Stimulated activated CD8-positive, alpha-beta memory T cell treated with anti-CD3 and anti-CD28 coated beads, Interleukin-7, amount 100 ng/mL, for 1 hour (primary cell): ENCODE measurements at places on chromosomes 5 and 9.
A peak's percentile ranks its signal among the peaks of the same experiment; 100 is the strongest.

DNA sequence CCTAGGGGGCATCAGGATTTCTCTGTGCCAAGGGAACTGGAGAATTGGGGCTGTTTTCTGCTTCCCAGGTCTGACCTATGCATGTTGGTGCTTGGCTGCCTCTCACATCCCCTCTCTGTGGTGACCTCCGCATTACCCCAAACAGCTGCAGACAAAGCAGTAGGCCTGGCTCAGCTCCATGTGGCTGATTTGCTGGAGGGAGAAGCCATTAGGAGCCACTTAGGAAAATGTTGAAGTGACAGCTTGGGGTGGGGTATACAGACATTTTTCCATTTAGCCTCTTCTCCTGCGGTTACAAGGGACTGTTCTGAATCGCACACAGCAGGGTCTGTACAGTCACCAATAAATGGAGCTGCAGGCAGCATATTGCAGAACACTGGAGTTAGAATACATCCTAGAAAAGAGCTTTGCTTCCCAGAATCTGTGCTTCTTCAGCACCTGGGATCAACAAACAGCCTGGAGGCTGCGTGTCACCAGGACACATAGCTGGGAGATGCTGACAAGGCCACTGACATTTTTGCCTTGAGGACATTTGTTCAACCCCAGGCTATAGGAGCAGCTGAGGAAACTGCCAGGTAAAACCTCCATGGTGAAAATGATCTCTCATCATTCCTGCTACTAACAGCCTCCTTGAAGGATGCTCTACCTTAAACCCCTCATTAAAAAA, 335.3 kb downstream of the DIRAS2 start:
- no peak for DNase-seq

GRCh38 chr9:9410736-9411135, 1202.1 kb downstream of the PTPRD start:
- DNase-seq, result no peak

- DNase-seq, result no peak
Measured at GRCh38 chr5:60841361-60841760, 2.7 kb downstream of the ELOVL7 start.

DNA sequence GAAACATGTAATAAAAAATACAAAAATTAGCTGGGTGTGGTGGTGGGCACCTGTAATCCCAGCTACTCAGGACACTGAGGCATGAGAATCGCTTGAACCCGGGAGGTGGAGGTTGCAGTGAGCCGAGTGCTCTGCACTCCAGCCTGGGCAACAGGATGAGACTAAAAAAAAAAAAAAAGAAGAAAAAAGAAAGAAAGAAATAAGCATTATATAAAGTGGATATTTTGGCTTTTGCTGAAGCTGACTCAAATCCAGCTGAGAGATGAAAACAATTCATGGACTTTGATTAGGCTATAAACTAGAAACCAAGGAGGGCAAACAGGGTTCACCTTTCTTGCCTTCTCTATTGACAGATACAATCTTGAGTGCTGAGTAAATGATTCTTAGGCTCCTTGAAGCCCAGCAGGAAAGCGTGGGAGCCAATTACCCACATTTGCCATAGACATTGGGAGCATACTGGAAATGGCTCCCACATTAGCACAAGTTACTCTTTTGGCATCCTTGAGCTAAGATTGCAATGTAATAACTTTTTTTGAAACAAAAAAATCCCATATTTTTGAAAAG, 2.4 kb upstream of the BTF3 start:
- no peak for DNase-seq

DNA sequence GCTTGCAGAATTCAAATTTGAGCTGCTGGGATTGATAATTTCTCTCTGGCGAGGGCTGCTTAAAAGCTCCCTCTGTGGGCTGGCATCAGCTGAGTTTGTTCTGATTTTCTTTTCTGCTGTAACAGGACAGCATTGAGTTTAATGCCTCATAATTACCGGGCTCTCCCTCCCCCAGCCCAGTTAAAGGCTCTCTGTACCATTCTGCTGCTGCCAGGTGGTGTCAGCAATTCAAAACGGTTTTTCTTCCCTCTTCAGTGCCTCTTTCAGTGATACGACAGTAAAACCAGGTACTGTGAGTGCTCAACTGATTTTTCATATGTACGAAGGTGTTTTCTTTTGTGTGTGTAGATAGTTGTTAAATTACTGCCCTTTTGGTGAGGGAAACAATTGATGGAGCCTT, 509.3 kb upstream of the CTNND2 start:
- DNase-seq, result no peak

DNA sequence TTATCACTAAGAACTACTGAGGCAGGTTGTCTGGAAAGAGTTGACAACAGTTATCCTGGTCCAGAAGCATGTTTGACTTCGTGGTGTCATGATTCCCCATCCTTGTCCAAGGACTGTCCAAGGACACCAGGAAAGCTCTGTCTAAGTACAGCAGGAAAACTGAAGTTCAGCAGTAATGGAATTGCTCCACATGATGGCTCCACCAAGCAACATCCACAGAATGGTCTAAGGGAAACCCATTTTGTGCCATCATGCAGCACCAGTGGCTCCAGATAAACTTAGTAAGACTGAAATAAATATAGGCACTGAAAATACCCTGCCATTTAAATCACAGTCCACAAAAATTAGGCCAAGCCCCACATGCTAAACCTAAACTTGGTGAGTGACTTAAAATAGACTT, 192.8 kb downstream of the CDH18 start:
- no peak for DNase-seq

- peak; percentile 13 for DNase-seq
Measured at GRCh38 chr9:97985058-97985861, 2.1 kb downstream of the ANP32B start.

DNA sequence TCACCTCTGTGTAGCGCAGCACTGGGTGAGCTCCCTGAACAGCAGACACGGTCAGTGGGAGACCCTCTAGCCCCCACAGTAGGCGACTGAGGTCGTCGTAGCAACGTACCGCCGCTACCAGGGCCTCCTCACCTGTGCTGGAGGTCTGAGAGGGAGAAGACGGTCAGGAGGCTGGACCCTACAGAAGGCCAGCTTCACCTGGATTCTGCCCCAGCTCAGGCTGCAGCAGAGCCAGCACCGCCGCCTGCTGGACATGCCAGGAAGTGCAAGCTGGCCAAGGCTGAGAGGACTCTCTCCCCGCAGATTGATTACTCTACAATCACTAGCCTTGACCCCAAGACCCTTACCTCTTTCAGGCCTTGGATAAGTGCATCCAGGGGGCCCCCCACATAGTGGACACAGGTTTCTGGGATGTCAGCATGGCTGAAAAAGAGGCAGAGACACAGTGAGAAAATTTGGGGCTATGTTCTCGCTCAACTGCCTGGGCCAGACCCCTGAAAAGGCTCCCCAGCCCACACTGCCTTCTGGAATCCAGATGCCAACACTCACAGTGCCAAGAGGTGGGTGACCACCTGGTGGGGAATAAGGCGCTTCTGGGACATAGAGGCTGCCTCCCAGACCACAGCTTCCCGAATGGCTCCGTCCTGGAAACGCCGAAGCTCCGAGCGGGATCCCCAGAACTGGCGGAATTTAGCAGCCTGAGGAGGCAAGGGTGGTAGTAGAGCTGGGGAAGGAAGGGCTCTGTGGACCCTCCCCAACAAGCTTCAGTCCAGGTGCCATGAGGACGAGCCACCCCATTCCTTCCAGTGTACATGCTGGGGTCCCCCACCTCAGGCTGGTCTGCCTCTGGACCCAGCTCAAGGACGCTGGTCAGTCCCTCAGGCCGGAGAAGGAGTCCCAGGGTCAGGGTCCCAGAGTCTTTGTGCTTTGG, 6.9 kb downstream of the NOL6 start:
- peak; percentile 75 for DNase-seq

DNA sequence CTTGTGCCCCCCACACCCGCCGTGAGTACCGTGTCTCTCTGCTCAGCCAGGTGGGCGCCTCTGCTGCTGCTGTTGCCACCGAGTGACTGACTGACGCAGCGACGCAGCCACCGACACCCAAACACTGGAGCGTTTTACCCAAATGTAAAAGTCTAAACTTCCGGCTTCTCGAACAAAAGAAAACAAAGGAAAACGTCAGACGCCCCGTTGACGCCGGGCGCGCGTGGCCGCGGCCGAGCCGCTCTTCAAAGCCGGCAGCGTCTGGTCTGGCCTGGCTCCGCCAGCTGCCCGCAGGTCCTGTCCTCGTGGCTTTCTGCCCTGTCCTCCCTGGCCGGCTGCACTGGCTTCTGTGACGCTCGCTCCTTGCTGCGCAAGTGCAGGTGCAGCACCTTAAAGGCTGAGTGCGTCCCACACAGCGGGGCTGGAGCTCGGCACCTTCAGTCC, 41.4 kb upstream of the CLPTM1L start:
- DNase-seq, result peak; percentile 43

GRCh38 chr9:87096506-87096905, 149.2 kb upstream of the GAS1 start:
- DNase-seq, result no peak

GRCh38 chr9:94576131-94576530, 17.5 kb downstream of the FBP2 start:
- no peak for DNase-seq

GRCh38 chr9:88531920-88532698, 2.9 kb upstream of the NXNL2 start:
- no peak for DNase-seq

DNA sequence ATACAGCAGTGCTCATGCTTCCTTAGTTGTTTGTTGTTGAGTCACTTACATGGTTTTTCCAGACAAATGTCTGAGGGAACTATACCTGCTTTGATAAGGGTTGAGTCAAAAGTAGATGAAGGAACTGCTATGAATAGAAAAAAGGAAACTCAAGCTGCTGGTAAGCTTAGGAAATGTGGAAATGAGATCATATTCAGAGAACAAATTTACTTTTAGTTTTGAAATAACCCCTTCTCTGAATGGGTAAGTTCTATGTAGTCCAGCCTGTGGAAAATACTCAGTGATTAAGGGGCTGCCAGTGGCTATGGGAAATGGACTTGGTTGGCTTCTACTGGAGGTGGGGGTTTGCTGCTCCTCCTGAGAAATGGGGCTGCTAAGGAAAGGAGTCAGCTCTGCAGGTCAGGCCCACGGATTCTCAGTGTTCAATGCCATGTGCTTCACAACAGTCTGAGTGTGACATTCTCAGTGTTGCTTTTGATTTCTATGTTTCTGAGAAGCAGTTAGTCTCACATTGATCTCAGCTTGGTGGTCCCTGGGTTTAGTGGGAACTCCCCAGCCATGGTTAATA, 47.7 kb upstream of the GLRX start:
- DNase-seq, result no peak

DNA sequence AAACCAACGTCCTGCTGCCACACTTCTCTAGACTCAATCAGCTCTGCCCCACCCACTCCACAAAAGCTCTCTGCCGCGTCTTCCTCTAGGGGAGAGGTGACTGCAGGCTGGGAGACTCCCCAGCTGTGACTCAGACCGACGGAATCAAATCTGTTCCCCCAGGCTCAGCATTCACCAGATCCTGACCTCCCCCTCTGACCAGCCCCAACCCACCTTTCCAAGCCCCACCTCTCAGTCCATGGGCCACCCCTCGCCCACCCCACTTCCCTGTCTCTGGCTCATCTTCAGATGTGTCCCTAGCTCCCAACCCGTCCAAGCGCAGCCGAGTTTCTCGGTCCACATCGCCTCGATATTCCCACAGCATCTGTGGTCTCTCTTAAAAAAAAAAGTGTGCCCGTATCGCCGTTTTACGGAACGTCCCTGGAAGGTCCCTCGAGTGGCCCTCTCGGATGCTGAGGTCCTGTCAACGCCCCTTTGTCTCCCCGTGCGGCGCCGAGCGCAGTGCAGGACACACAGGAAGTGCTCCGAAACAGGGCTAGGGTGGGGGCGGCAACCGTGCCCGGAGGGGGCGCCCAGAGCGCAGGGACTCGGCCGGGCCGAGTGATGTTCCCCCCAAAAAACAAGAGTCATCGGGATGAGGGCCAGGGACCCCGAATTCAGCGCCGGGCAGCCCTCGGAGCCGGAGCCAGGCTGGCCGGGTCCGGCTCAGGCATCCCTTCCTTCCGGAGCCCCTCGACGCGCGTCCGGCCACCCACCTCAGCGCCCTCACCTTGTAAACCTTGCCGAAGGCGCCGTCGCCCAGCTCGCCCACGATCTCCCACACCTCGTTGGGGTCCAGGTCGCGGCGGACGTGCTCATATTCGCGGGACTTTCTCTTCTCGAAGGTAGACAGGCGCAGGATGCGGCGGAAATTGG, 649 bp downstream of the STK10 start:
- peak; percentile 51 for DNase-seq

DNA sequence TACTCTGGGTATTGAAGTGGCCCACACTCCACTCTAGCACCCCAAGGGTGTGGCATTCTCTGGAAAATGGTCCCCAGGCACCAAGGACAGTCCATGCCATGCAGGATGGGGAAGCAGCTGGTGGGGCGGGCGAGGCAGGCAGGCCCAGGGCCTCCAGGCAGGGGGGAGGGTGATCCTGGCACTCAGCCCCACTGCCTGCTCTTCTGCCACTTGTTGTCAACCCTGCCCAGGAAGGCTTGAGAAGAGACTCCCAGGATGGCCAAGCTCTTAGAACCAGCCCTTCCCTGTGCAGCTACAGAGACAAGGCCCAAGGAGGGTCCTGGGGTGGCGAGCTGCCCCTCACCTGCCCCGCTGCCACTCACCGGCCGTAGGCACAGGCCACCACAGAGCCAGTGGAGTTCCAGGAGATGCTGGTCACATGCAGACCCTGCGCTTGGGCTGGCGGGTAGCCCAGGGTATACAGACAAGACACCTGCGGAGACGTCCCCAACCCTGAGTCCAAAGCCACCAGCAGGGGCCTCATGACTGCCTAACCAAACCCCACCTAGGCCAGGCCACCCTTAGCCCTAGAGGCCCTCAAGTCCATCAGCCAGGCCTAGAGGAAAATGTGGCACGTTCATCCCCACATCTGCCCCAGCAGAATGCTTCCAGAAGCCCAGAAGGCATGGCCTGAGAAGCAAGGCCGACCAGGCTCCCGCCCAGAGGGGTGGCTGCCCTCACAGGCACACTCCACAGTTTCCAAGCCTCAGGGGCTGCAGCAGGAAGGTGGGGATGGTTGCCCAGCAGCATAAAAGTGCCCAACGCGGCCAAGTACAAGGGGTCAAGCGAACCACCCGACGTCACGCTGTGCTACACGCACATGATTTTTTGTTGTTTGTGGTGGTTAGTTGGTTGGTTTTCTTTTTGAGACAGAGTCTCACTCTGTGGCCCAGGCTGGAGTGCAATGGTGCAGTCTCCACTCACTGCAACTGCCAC, 19.8 kb downstream of the DYNC2I2 start:
- no peak for DNase-seq

GRCh38 chr5:138706655-138707480, 46.4 kb upstream of the CTNNA1 start:
- DNase-seq, result no peak

- no peak for DNase-seq
Measured at GRCh38 chr9:116124472-116125040, 29.0 kb upstream of the PAPPA start.

GRCh38 chr9:72592502-72593403, 71.3 kb downstream of the TMC1 start:
- no peak for DNase-seq
